NCI-H2171 (cell line): ENCODE measurements at places on chromosomes 4 and X.
A peak's percentile ranks its signal among the peaks of the same experiment; 100 is the strongest.

DNA sequence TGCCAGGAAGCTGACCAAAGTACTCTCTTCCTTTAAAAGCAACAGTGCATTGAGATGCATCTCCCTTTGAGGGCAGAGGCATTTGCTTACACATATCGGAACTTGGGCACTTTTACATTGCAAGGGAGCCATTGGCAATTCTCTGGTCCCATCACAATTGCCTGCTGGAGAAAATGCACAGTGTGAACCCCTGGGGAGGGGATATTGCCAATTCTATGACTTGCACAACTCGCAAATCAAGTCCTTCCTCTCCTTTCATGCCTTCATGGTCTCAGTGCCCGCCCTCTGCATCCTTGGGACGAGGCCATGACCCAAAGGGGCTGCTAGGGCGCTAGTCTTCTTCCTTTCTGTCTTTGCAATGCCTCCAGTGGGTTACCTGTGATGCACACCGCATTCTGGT is 14.9 kb upstream of the PDZD4 start:
- DNase-seq: no peak

- DNase-seq: no peak
Observed at GRCh38 chrX:68536429-68536828, 37.6 kb downstream of the YIPF6 start.

DNA sequence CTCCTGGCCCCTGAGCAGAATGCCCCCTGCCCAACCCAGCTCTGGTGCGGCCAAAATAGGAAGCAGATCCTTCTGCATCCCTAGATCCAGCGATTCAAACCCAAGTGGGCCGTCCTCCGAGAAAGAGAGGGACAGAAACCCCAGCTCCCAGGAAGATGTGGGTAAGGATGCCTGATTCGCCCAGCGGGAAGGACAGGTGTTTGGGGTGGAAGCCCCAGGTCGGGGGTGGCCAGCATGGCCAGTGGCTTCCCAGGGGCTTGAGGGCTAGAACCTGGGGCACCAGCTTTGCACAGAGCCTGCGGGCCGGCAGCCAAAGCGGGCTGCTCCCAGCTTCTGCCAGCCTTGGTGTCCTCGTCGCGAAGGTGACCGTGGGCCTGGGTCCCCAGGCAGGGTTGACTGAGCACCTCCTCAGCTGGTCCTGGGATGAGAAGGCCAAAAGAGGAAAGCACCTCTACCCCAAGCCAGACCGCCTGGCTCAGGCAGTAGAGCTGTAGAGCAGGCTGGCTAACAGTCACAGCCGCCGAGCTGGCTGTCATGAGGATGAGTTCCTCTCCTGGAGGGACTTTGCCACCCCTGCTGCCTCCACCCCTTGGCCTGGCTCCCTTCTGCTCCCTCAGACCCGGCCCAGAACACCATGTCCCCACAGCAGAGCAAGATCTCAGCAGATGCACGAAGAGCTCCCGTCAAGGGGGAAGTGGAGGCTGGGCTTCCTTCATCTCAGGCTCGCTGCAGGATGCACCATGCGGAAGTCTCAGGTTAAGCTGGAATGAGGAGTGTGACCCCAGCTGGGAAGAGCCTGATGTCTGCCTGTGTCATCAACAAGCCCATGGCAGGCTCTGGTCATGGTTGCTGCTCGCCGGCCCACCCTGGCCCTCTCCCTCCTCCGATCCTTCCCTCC is 59.9 kb downstream of the CPZ start:
- no peak for DNase-seq

DNA sequence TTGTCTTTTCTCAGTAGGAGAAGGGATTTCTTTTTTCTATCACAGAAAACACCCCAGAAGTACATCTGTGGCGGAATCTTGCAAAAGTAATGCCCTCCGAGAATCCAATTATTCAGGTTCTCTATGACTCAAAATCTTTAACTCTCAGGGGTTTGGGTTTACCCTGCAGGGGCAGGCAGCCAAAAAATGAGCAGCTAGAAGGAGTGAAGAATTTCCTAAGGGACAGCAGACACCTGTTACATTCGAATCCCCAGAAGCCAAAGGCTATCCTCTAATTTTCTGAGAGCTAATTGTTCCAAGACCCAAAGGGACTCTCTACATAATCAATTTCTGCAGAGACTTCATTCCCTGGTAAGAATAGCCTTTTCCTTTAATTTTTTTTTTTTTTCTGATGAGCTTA is 27.5 kb upstream of the CBR4 start:
- DNase-seq: no peak

DNA sequence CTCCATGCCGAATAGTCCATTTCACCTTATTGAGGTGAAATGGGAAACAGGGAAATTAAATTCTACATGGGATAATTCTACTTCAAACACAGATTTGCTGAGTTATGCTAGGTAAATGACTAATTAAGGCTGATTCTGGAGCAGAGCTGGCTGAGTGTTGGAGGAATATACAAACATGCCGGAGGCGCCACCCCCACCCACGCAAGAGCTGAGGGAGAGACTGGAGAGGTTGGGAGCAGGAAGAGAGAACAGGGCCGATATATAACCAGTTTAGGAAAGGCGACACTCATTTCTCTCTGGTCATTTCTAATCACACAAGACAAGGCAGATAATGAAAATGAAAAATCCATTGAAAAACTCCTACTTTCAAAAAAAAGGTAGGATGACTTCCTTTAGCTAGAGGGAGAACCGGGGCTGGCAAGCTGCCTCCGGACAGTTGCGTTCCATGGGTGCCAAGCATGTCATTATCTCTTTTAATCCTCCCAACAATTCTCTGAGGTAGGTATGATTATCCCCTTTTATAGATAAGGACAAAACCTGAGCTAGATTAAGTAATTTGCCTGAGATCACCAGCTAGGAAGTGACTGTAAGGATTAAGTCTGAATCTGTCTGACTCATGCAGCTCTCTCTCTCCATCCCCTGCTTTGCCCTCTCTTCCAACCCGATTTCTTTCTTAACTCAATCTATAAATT is 27.6 kb upstream of the CFAP299 start:
- DNase-seq: no peak

DNA sequence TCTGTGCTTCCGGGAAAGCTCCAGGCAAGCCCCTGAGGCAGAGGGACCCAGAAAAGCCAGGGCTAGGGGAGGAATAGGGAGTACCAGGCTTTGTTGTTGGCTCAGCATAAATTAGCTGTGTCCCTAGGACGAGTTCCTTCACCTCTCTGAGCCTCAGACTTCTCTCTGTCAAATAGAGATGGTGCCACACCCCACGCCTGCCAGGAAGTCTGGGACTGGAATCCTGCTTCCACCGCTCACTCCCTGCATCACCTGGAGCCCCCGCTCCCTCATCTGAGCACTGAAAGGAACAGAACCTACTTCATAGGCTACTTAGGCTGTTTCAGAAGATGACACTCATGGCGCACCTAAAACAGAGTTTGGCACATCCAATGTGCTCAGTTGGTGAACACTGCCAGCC is 8.1 kb upstream of the JAKMIP1 start:
- DNase-seq: no peak

DNA sequence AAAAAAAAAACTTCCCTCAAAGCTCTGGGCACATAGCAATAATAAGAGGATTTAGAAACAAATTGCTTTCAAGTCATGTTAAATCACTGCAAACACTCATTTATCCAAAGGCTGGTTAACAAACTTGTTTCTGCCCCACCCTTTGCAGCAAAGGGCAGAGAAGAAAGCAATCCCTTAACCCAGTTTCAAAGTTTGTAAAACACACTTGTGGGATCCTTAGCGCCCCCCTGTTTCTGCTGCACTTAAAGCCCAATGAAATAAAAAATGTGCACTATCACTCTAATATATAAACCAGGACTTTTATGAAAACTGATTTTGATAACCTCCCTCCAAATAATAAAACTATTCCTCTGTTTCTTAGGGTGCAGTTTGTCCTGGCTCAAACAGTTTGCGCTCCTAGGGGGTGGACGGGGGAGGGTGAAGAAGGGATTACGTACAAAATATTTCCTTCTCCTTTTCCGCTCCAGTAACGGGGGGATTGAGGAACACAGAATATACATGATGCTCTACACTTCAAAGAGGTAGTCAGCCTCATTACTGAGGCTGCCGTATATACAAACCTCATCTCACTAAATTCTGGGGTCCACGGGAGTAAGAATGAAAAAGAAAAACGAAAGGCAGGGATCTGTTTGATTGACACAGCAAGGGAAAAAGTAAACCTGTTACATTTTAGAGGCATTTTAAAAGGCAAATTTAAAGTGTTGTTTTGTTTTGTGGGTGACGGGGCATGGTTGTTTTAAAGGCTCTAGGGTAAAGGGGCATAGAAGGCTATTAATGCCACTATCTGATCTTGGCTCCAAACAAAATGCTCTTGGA is 3.1 kb upstream of the PCDH10 start:
- no peak for DNase-seq

- DNase-seq: no peak
Observed at GRCh38 chr4:23485801-23486200, 404.0 kb downstream of the PPARGC1A start.

DNA sequence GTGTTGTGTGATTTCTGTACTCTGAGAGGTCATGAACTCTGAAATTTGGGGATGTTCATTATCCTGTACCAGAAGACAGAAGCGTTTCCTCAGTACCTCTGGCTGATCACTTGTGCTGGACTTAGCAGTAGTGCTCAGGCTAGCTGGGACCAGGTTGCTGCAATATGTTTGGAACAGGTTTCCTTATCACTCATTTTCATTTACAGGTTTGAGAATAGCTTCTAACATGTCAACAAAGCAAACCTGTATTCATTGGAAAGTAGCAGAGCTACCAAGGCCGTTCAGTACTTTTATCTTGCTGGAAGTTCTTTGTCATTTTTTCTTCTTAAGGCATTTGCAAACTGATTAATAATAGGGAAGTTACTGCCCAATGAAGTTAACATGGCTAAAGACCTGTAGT is 242.9 kb upstream of the ANKRD50 start:
- no peak for DNase-seq

DNA sequence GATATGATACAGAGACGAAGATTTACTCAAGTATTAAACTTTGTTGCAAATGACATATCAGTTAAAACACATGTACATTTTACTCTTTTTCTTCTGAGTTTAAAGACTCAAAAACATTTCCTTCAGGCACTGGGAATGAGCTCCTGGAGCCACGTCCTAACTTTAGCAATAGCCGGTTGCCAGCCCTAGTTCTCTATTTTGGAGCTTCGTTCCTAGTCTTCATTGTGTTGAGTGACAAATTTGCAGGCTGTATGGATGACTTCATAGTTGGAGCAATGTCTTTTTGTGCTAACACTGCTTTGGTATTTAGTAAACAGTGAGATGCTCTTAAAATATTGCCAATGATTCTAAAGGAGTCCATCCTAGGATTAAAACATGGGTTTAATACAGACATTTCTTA is 190.9 kb downstream of the FAT4 start:
- no peak for DNase-seq

GRCh38 chrX:9091258-9091657 is 57.3 kb upstream of the FAM9B start:
- no peak for DNase-seq

DNA sequence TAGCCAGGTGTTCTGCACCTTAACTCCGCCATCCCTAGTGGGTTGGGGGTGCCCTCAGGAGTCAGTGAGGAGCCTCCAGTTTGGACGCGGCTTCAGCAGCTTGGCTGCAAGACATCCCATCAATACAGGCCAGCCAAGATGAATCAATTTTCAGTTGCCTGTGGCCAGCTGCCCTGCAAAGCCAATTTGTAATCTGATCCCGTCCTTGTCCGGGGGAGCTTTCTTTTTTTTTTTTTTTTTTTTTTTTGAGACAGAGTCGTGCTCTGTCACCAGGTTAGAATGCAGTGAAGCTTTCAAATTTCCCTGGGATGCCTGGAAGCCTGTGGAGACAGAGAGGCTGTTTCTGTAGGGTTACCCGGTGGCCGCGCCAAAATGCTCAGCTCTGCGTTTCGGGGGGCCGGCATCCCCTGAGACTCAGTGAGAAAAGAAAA is 192.5 kb downstream of the ASMT start:
- peak; percentile 10 for DNase-seq

DNA sequence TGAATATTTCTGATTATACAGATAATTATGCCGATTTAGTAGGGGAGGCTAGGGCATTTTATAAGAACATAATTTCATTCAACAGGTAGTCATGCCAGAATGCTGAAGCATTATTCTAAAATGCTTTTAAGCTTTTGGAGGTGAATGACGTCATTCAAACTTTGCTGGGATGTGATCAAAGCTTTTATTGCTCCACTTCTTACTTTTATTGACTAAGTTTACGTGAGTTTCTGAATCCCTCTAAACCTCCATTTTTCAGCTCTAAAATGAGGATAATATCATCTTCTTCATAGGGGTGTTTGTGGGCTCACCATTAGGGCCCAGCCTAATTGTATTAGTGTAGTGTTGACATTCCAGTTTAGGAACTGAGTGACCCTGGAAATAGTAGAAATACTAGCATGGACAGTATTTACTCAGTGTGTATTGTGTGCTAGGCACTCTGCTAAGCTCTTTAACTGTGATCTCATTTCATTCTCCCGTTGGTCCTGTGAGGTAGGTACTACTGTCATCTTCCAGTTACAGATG is 3.0 kb downstream of the WWC2 start:
- no peak for DNase-seq

- no peak for DNase-seq
Observed at GRCh38 chr4:110900213-110900769, 277.4 kb upstream of the PITX2 start.

- no peak for DNase-seq
Observed at GRCh38 chr4:71472946-71473345, 134.1 kb downstream of the SLC4A4 start.

- no peak for DNase-seq
Observed at GRCh38 chr4:133372699-133373098, 223.6 kb downstream of the PCDH10 start.

GRCh38 chr4:159266981-159267868 is 164.3 kb downstream of the RAPGEF2 start:
- no peak for DNase-seq

DNA sequence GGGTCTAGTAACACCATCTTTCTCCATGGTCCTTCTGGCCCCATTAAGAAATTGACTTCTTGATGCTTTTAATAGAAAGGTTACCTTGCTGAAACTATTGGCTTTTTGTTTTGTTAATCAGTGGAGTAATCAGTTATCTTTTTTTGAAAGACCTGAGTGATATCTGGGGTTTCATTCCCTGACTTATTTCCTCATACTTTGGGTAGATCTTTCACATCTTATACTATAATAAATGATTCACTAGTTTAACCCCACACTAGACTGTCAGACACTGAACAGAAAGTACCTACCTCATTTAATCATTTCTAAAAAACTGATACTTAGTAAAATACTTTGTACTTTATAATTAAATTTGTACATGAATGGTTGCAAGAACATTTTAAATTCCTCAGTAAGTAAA is 1021.1 kb downstream of the STIM2 start:
- no peak for DNase-seq

GRCh38 chr4:148292686-148293085 is 149.5 kb downstream of the NR3C2 start:
- no peak for DNase-seq

DNA sequence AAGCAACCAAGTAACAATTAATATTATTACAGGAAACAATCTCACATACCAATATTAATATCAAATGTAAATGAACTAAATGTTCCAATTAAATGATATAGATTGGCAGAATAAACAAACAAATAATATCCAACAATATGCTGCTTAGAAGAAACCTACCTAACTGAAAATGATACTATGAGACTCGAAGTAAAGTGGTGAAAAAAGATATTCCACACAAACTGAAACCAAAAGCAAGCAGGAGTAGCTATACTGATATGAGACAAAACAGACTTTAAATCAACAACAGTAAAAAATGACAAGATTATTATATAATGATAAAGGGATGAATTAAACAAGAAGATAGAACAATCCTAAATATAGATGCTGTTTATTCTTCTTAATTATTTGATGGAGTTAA is 140.1 kb downstream of the SPANXN4 start:
- no peak for DNase-seq

GRCh38 chr4:154364066-154364845 is 127.3 kb downstream of the DCHS2 start:
- no peak for DNase-seq
